A549 (cell line): ENCODE measurements at places on chromosomes 5 and 9.

DNA sequence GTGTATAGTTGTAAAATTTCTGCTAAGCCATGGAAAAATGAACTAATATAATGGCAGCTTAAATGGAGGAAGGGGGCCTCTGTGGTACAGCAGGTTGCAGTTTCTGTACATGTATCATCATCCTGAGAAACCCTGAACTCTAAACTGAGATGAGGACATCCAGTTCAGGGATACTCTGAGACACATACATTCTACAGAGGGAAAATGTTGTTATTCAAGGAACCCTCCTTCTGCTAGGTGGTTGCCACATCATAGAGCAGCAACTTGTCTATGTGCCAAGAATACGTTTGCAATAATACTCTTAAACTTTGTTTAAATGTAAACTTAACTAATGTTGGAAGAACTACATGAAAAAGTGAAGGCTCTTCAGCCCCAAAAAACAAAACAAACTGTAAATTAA lies 1310.8 kb upstream of the WWC1 start:
- DNase-seq = no peak

DNA sequence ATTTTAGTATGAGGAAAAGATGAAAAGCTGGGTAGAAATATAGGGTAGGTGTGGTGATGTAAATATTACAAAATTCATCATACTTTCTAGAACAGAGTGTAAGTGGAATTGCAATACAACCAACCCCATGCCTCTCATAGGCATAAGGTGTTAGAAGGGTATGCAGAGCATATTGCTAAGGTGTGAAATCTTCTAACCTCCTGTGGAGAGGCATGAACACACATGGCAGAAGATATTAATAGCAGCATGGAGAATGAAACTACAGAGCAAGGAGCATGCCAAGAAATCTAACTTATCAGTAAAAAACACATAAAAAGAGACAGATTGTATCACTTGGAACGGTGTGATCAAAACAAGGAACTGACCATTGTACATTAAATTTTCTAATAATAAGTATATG lies 441.5 kb downstream of the CDH18 start:
- DNase-seq = no peak

- no peak for DNase-seq
Observed at GRCh38 chr5:26419987-26420386, 618.4 kb downstream of the CDH9 start.

DNA sequence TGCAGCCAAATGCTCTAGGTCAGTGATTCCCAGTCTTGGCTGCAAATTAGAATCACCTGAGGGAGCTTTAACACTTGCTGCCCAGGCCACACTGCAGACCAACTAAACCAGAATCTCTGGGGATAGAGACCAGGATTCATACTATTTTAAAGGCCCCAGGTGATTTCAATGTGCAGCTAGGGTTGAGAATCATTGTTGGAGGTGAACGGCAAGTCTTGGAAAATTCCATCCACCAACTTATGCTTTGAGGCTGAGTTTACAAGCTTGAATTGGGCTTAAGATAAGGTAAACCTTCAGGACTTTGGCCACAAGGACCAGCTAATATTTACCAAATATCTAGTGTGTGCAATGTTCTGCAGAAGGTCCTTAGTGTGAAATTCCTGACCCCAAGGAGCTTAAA lies 27.5 kb downstream of the SLIT3 start:
- no peak for DNase-seq

- DNase-seq = no peak
Observed at GRCh38 chr9:109166171-109166770, 778 bp downstream of the FRRS1L start.

GRCh38 chr5:15645381-15646160 lies 145.6 kb downstream of the FBXL7 start:
- DNase-seq = no peak

- peak; percentile 53 for DNase-seq
Observed at GRCh38 chr9:136722969-136723356, 10.6 kb downstream of the DIPK1B start.

DNA sequence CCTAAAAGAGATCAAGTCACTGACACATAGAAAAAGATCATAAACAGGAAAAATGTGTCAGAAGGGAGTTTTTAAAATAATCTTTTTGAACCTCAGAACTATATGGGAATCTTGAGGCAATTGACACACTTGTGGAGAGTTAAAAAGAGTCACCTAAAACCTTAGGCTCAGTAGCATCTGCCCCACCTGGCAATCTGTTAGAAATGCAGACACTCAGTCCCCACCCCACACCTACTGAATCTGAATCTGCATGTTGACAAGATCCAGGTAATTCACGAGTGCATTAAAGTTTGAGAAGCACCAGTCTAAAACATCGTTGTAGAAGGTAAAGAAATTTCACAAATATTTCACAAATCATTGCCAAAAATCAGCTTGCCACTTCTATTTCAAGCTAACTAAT lies 388.3 kb downstream of the NR2F1-AS1 start:
- DNase-seq = no peak

GRCh38 chr9:15272377-15272928 lies 34.6 kb downstream of the TTC39B start:
- no peak for DNase-seq

GRCh38 chr5:55421074-55421529 lies 113.3 kb downstream of the MTREX start:
- no peak for DNase-seq

DNA sequence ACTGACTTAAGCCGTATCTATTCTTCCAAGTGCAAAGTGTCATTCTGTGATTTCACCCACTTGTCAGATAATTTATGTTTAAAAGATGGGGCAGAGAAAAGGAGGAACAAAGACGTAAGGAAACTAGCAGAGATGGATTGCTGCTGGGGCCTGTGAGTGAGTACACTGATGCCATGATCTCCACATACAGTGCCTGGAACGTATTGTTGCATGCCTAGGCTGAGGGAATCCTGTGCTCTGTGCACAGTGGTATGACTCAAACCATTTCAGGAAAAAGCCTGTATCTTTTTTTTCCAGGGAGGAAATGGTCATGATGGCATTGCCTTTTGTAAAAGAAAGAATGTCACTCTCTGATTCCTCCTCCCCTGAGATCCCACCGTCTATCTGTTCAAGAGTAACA lies 359.5 kb upstream of the ADAMTS16 start:
- no peak for DNase-seq
